Retina (tissue), 1 donor: ENCODE measurements at places on chromosomes 7 and 10.
A peak's percentile ranks its signal among the peaks of the same experiment; 100 is the strongest.

GRCh38 chr7:151010307-151011096 lies 13.8 kb downstream of the ATG9B start:
- peak; percentile 55 for DNase-seq

- no peak for DNase-seq
These were observed 17.1 kb upstream of the SCIN start for GRCh38 chr7:12553416-12553815.

DNA sequence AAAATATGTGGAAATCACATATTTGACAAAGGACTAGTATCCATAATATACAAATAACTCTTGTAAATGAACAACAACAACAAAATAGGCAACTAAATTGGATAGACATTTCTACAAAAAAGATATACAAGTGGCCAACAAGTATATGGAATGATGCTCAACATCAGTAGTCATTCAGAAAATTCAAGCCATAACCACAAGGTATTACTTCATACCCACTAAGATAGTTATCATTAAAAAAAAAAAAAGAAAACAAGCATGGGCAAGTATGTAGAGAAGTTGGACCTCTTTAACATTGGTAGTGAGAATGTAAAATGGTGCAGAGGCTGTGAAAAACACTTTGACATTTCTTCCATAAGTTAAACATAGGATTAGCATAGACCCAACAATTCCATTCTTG lies 80.8 kb downstream of the CYP26A1 start:
- DNase-seq = no peak

GRCh38 chr10:86371691-86372090 lies 5.1 kb upstream of the GRID1 start:
- DNase-seq = no peak

- no peak for DNase-seq
These were observed 53.1 kb downstream of the INPP5A start for GRCh38 chr10:132590752-132591121.

DNA sequence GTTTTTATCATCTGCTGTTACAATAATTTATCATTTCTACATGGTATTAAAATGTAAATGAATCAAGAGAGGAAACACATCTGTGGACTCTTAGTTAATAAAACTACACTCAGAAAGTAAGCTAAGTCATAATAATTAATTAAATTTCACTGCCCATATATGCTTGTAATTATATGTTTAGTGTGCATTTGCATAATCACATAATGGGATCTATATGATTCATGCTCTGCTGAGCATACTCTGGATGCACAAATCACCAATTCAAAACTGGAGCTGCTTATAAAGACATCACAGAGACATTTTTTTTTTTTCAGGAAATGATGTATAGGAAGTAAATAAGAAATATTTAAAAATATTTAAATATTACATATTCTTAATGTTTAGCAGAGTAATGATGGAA lies 151.6 kb upstream of the STEAP4 start:
- no peak for DNase-seq

- no peak for DNase-seq
These were observed 23.0 kb upstream of the ITPRID1 start for GRCh38 chr7:31490796-31491314.

DNA sequence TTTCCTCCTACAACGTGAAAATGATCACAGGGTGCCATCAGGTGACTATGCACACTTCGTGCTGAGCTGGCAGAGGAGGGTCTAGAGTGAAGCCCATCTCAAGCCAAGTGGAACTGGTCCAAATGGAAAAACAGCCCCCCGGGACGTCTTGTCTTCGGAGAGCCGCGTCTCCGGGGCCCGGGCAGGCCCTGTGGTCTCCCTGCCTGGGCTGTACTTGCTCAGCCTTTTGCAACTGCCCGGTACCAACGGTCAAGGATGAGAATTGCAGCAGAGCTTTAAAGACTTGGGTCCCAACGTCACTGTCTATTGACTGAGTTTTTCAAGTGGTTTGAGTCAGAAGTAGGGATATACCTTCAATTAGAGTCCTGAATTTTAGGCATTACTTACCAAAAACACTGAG lies 315.5 kb downstream of the PTPRN2 start:
- no peak for DNase-seq

- DNase-seq = no peak
These were observed 45.6 kb downstream of the AUTS2 start for GRCh38 chr7:69643708-69644445.

DNA sequence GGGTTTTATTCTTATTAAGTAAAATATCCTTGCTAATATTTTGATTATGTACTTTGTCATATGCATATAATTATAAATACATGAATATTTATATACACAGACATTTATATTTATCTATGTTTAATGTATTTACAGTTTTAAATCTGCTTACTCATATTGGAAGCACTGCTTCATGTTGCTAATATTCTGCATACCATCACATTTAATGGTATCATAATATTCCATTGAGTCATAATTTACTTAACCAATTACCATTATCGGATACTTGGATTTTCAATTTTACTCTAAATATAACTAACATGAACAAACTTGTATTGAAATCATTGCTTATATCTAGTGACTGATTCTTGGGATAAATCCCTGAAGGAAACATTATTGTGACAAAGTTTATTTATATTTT lies 155.2 kb downstream of the MBL2 start:
- no peak for DNase-seq

DNA sequence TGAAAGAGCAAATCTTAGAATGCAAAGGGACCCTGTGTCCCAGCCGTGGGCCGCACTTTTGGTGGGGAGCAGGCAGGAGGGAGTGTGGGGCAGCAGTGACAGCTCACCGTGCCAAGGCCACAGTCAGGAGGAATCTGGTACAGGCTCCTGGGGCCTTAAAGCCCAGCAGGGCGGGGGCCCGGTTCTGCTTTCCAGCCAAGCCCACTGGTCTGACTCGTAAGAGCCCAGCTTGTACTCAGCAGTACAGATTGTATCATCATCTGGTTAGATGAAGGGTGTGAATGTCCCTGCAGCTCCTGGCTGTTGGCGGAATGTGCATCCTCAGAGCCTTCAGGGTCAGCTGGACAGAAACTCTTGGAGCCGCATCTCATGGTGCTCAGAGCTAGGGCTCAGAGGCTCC lies 30.5 kb upstream of the TRIM8 start:
- no peak for DNase-seq

DNA sequence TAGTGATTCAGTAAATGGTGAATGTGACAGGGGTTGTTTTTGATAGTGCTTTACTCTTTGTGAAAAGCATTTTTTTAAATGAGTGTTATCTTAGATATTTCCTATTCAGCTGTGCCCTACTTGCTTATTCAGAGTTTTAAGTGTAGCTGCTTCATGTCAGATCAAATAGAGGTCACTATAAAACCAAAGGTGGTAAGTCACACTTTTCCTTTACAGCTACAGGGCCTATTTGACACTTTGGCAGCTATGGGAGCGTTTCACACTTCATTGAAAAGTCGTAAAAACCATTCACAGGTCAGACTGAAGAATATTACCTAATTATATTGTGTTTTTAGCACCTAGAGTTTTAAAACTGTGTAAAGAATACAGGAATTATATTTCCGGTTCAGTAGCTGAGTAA lies 67.3 kb downstream of the ANKIB1 start:
- no peak for DNase-seq

GRCh38 chr7:54705436-54705835 lies 53.6 kb downstream of the SEC61G start:
- no peak for DNase-seq

DNA sequence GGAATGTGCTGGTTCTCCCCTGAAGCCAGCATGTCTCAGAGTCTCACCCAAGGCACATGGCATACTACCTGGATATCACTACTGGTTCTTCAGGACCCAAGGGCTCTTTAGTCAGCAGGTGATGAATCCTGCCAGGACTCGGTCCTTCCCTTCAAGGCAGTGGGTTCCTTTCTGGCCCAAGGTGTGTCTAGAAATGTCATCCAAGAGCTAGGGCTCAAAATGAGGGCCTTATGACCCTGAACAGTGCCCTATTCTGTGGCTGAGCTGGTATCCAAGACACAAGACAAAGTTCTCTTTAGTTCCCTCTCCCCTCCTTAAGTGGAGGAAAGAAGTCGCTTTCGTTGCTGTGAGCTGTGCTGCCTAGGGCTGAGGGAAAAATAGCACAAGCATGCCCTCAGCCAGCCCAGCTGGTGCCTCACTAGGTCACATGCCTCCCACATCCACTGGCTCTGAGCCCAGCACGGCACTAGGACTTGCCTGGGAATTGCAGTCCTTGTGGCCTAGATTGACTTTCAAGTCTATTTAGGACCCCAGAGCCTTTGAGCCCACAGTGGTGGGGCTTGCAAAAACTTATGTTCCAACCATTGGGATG lies 106.0 kb downstream of the BMS1 start:
- no peak for DNase-seq

GRCh38 chr10:88027570-88027969 lies 164.1 kb downstream of the PTEN start:
- no peak for DNase-seq

GRCh38 chr10:87045434-87045938 lies 25.4 kb downstream of the FAM25A start:
- no peak for DNase-seq

GRCh38 chr7:48337781-48338180 lies 166.5 kb downstream of the ABCA13 start:
- no peak for DNase-seq

- no peak for DNase-seq
These were observed 5.8 kb downstream of the CTBP2 start for GRCh38 chr10:125154529-125154928.

GRCh38 chr10:129531195-129531968 lies 64.3 kb downstream of the MGMT start:
- DNase-seq = no peak

- no peak for DNase-seq
These were observed 221.4 kb downstream of the BICC1 start for GRCh38 chr10:58734116-58734515.

DNA sequence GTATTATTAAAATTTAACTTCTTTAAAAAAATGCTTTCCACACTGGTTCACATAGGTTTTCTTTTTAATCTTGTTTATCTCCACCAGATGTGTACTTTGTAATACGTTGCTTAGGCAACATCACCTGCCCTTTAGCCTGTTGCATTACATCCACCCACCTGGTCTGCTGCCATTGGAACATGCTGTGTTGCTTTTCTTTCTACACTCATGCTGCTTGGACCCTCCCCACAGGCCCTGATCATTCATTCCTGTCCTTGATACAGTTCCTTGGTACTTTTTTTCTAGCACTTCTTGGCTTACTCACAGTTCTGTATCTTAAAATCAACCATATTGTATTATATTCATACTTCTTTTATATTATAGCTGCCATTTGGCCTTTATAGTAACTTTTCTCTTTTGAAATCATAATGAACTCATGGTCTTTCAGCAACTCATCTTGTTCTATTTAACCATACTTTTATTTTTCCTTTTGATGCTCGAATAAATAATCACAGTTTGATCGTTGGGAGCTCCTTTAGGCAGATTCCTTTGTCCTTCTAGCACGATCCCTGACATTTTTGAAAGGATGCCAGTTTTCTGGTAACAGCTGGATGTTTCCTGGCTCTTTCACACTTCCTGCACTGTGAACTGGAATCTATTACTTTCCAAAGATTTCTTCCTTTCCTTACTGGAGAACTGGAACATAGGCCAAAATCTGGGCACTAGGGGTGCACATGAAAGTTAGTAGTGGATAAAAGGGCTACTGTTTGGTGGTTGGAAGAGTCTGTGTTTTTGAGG lies 125.1 kb downstream of the CDK14 start:
- no peak for DNase-seq

DNA sequence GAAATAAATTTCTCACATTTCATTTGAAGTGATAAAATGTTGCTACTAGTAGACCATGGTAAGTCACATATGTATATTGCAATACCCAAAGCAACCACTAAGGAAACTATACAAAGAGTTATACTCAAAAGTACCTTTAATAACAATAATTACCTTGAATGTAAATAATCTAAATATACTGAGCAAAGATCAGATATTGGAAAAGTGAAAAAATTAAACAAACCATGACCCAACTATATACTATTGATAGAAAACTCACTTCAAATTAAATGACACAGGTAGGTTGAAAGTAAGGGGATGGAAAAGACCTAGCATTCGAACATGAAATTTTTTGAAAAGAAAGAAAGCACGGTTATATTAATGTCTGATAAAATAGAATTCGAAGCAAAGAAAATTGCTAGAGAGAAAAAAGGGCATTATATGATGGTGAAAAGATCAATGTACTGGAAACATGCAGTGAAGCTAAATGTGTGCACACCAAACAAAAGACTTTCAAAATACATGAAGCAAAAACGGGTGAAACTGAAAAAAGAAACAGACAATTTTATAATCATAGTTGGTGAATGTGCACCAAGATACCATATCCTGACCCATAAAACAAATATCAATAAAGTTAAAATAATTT lies 29.1 kb downstream of the TFPI2 start:
- DNase-seq = no peak

- no peak for DNase-seq
These were observed 823.8 kb downstream of the LRMDA start for GRCh38 chr10:76255241-76255640.

GRCh38 chr10:43440463-43441134 lies 3.7 kb downstream of the ZNF487 start:
- DNase-seq = no peak

DNA sequence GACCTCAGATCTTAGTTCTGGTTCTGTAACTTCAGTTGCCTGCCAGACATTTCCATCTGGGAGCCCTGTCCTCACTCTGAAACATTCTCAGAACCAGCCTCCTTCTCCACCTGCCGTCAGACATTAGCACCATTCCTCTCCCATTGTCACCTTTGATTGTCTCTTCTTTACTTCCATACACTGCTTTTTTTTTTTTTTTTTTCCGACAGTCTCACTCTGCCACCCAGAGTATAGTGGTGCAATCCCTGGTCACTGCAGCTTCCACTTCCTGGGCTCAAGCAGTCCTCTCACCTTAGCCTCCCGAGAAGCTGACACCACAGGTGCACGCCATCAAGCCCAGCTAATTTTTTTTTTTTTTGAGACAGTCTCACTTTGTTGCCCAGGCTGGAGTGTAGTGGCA lies 21.1 kb upstream of the HIPK2 start:
- DNase-seq = no peak

DNA sequence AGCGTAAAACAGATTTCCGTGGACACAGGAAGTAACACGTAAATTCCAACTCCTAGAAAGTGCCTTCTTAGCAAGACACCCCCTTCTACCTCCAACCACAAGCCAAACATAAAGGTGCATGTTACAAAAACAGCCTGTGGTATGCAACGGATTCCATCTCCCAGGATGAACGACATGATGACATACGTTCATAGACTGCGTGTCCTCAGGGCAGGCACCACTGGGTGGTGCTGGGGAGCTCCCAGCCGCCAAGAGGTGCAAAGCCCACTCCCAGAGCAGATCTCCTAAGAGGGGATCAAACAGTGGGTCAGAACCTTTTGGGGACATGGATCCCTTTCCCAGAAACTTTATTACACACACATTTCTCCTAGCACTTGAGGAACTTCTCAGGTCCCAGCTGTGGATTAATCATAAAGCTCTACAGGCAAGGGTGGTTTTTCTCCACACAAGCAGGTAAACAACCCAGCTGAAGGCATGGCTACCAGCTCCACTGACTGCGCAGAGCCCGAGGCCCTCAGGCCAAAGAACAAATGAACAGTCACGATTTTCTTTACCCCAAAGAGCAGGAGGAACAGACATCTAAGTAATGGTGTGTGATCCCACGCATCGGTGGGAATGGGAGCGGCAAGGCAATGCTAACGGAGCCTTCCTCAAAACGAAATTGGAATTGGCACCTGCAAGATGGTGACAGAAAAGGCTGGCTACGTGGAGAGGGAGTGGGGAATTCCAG lies 13.8 kb downstream of the PSAP start:
- peak; percentile 63 for DNase-seq

GRCh38 chr10:80356989-80357850 lies 639 bp downstream of the DYDC2 start:
- DNase-seq = peak; percentile 82
